ENCODE measurements at places on chromosomes 5 and 9.

- no peak for DNase-seq
Observed at GRCh38 chr5:71640408-71640807, 53.3 kb downstream of the MCCC2 start.

- DNase-seq = no peak
Observed at GRCh38 chr9:95778957-95779356, 96.5 kb upstream of the ERCC6L2 start.

GRCh38 chr5:180804129-180804618 lies 1.6 kb upstream of the MGAT1 start:
- no peak for DNase-seq

DNA sequence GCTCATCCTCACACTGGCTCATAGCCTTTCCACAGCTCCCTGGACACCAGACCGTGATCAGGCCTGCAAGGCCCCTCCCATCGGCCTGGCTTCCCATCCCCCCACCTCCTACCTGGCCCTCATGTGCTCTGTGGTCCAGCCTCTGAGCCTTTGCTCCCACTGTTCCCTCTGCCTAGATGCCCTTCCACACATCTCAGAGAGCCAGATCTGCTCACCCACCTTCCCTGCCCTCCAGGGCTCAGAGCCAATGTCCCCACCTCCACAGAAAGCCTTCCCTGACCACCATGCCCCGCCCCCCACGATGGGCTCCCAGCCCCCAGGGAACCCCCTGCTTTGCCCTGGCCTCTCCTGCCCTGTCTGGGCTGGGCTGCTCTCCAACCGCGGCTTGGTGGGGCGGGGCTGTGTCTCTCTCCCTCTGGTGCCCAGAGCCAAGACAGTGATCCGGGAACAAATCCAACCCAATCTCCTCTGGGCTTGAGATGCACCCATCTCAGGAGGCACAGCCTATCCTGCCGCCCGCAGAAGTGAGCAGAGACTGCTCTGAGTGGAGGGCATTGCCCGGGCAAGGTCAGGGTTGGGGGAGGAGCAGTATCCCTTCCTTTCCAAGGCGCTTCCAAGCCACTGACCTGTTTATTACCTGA lies 1.6 kb downstream of the NINJ1 start:
- DNase-seq = peak; percentile 23

DNA sequence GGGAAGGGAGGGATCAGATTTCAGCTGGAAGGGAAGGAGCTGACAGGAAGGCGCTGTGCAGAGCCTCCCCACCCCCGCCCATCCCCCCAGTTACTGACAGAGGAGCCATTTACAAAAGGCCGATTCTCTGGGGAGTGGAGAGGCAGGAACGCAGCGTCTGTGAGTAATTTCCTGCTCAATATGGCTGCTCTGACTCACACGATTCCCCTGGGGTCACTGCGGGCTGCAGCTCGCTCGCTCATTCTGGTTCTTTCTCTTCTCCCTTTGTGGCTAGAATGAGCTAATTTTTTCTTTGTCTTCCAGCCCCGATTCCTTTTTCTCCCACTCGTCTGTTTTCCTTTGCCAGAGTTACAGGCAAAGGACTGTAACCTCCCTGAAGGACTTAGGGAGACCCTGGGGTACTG lies 28.8 kb downstream of the PTPA start:
- DNase-seq = peak; percentile 95

- no peak for DNase-seq
Observed at GRCh38 chr9:95609426-95609825, 92.7 kb upstream of the PTCH1 start.

DNA sequence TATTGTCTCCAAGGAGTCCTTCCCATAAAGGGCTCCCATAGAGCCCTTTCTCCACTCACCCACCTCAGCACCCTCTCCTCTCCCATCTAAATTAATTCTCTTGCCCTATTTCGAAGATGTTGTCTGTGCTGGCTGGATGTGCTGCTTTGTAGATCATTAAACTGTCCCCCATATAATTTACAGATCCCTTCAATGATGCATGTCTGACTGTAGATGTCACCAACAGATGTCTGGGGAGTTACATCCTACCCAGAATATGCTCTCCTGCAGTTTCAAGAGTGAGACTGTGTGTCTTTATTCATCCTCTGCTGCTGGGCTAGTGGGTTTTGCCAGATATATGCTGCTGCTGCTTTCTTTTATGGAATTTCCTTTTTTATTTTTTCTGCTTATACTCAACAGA lies 351.2 kb downstream of the MLLT3 start:
- DNase-seq = no peak

DNA sequence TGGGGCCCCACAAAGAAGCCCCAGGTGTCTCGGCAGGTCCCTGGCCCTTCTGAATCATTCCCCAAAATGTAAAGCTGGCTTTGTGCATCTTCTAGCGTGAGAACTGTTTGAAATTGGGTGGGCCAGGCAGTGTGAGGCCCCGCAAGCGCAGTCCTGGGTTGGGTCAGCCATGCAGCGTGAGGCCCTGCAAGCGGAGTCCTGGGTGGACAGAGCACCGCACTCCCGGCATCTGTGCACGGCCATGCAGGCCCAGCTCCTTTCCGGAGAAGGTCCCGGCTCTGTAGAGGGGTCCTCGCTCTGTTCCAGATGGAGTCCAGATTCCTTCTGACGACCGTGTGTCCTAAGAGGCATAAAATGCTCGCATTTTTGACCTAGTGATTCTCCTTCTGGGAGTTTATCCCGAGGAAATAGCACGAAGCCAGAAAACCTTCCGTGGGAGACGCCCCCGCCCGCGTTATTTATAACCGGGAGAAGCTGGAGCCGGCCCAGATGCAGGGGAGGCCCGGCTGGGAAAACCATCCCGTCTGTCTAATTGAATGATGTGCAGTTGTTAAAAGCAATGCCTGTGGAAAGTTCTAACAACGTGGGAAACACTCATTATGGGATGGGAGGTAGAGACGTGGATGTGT lies 19.4 kb upstream of the NOTCH1 start:
- no peak for DNase-seq

DNA sequence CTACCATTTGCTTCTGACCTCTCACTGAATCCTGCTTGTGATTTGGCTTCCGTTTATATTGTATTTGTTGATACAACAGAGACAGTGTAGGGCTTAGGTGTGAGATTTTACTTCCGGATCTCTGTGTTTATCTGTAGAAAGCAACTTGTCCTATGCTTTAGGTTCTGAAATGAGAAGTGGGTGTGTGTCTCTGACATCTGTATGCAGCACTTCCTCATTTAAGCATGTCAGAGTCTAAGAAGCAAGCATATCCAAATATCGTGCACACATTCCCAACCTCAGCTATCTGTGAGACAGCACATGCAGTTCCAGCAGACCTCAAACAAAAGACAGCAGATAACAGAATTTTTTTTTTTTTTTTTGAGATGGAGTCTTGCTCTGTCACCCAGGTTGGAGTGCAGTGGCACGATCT lies 16.3 kb downstream of the KLF9 start:
- no peak for DNase-seq
